CD4-positive, alpha-beta T cell treated with Interferon gamma for 1 hour (primary cell): ENCODE measurements at places on chromosomes 7 and 10.

DNA sequence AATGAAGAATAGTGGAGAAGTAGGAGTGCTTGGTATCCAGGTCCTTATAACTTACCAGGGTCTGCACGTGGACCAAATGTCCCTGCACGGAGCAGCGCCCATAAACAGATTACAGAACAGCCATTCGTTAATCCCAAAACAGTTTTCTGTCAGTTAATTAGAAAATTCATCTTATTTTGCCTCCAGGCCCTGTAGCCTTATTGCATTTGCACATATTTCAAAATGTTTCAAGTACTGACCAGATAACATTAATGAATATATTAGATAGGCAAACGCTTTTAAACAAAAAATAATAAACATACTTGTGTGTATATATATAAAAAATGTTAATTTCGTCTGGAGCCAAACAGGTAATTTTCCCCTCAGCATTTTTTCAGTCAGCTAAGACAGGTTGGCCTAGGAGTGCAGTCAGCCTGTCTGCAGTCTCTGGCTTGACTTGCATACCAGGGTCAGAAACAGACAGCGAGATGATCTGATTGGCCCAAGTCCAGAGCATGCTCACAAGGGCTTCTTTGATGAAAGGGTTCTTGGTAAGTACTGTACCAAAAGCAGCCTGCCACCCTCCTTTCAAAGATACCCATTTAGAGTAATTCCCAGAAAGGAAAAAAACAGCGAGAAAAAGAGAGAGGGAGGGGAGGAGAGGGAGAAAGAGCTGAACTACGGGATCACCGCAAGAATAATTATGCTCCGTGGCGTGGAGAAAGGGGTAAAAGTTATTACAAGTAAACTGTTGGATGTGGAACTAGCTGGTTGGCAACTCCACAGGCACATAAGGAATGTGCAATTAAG is 194.4 kb upstream of the TCF7L2 start:
- no peak for DNase-seq

DNA sequence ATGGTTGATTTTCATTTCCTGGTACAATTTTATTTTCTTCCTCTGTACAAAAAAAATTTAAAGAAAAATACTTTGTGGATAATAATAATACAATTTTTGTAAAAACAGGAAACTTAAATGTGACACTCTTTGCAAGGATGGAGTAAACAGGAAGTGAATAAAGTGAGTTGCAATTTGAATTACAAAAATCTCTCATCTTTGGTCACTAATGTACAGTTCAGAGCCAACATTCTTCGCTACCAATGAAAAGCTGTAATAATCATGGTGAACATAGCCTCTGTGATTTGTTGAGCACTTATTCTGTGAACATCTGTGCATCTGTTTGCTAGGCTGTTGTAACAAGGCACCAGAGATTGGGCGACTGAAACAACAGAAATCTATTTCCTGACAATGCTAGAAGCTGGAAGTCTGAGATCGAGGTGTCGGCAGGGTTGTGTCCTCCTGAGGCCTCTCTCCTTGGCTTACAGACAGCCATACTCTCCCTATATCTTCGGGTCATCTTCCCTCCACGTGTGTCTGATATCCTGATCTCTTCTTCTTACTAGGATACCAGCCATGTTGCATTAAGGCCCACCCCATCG is 295.3 kb upstream of the KLF6 start:
- DNase-seq, result no peak

- DNase-seq, result no peak
These were observed 29.0 kb downstream of the DHTKD1 start for GRCh38 chr10:12097791-12098190.

DNA sequence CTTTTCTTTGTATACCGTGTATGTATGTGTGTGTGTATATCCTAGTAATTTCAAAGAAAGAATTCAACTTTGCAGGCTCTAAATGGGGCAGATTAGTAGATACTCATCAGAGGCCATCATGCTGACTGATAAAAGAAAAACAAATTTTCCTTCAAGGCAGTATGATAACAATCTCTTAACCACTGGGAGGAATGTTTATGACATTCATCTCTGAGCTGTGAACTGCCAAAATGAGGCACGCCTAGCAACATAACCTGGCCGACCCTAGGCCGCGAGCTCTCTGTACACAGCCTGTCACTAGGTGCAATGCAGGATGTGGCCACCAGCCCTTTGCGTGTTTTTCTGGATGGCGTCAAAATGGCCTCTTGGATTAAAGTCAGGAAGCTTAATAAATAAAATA is 343.7 kb upstream of the GALNT17 start:
- peak; percentile 46 for DNase-seq

DNA sequence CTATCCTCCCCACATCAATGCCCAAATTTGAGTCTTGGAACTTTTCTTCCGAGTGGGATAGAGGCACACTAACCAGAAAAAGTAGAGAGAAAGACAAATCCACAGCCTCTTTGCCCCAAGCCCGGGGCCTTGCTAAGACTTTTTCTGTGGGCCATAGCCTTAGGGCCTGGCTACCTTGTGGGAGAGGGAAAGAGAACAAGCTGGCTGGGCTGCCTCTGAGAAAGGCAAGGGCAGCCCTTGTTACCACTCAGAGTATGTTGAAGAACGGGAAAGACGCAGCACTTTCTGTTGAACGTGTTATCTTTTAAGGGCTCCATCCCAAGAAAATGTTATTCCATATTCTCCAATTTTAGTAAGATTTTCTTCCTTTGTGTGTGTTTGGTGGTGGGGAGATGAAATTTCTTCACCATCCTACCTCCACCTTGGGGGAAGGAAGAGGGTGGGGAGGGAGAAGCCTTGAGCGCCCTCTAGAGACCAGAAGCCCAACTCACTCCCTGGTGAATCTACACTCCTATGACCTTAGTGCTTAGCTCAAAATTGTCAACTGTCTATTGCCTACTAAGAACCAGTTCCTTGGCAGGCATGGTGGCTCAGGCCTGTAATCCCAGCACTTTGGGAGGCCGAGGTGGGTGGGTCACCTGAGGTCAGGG is 3.9 kb upstream of the NRF1 start:
- peak; percentile 33 for DNase-seq

- no peak for DNase-seq
These were observed 217.8 kb downstream of the TFEC start for GRCh38 chr7:115812794-115813193.

GRCh38 chr10:123250640-123251039 is 96.4 kb downstream of the BUB3 start:
- DNase-seq, result no peak

DNA sequence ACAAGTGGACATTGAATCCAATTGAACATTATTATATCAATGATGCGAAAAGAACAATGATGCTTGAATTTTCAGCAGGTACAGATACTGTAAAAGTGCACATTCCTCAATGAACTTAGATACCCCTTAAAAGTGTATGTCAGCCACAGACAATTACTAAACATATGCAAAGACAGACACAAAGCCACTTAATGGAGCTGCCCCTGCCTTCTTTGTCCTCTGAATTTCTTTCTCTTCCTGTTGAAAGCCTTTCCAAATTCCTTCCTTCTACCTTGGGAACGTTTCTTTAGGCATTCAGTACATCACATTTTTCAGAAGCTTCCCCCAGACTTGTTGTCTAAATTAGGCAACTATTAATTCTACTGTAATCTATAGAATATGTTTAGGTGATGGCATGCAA is 706.8 kb upstream of the MBL2 start:
- DNase-seq, result no peak

GRCh38 chr10:44400541-44400940 is 15.6 kb upstream of the CXCL12 start:
- no peak for DNase-seq

DNA sequence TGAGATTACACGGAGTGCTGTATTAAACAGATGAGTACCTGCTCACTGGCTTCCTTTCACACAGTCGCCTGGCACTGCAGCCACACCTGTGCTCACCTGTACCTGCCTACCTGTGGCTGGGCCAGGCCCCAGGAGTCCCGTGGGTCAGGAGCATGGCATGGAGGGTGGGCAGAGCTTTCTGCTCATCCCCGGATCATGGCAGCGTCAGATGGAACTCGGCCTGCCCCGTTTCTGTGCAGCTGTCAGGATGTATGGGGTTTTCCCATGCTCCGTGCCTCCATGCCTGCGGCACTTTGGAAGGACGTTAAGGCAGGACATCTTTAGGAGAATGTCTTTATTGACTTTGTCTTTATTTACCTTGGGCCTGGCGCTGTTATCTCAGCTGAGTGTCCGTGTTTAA is 112.2 kb downstream of the MGMT start:
- DNase-seq, result no peak

- no peak for DNase-seq
These were observed 44.7 kb upstream of the SUN1 start for GRCh38 chr7:787332-788240.

DNA sequence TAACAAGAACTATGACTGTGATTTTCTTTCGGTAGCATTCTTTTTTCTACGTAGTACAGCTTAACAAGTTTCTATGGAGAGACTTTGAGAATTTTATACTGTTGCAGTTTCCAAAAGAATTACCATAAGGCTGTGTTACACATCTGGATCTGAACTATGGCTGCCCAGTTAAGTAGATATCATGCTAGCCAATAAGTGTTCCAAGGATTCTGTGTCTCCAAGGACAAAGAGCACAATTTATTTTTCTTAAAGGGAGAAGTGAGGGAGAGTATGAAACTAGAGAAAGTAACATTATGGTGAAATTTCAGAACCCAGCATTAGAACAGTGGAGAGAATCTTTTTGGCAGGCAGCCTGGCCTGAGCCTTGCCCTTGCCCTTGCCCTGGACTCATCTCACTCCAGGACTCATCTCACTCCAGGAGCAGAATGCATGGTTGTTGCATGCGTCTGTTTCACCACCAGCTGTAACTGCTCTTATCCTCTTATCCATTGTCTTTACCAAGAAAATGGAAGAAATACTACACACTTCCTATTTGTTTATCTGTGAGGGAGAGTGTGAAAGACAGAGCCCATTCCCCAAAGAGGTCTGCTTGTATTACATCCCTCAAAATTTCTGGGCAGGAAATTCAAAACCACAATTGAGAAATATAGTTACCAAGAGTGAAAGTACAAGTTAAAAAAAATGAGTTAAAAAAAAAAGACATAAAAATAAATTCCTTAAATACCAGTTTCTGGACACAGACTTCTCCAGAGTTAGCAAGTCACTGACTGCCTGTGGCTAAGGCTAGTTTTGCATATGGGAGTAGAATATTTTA is 1067.5 kb downstream of the NRG3 start:
- DNase-seq, result no peak
